Stimulated activated CD4-positive, alpha-beta T cell treated with anti-CD3 and anti-CD28 coated beads, Interleukin-2, amount 100 ng/mL, for 4 hours (primary cell): ENCODE measurements at places on chromosomes 1 and 21.

- no peak for DNase-seq
Observed at GRCh38 chr1:16144325-16145029, 11.4 kb downstream of the EPHA2 start.

GRCh38 chr1:61156576-61157467 is 74.5 kb downstream of the NFIA start:
- no peak for DNase-seq

DNA sequence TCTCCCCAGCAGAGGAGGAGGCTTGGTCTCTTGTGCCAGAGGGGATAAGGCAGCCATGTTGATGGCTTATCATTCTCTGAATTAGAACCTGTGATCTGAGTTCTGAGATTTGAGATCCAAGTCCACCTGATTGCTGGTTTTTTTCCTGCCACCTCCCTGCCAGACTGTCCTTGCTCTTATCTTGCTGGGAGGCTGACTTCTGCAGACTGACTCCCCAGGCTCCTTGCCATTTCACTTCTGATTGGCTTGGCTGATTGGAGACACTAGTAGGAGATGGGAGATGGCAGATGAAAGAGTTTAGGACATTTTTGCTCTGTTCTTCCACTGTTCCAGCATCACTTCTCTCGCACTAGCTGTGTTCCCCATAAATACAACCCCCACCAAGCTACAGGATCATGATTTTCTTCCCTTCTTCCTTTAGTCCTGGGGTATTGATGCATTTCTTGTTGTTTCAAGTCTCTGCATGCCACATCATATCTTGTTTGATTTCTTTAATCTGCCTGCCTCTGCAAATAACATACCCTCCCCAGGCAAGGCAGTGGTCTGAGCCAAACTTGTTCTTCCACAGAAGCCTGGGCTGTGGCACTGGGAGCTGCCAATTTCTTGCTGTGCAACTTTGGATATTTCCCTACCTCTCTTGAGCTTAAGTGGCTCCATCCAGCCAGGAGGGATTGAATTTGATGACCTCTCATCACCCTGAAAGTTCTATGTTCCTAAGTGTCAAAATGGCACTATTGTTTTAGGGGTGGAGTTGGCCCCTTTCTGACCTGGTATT is 963 bp upstream of the CYP4B1 start:
- no peak for DNase-seq

DNA sequence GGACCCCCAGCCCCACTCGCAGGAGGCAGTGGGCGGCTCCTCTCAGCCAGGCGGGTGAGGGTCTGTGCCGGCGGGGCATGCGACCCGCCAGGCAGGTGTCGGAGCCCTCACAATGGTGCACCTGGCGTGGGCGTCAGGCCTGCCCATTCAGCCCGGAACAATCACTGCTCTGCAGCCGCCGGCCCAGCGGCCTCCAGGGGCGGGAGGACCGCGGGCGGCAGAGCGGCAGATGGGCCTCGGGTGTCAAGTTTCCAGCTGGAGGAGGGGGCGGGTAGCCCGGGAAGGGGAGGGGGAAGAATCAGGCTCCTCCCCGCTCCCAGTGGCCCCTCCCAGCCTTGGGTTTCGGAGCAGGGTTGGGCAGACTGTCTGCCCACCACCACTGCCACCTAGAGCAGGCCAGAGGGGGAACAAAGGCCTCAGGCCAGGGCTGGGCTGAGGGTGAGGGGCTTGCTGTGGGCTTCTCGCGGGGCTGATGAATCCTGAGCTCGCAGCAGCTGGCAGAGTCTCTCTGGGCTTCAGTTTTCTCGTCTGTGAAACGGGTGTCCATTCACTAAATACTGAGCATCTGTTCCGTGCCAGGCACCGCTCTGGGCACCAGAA is 39.5 kb upstream of the CASZ1 start:
- no peak for DNase-seq

DNA sequence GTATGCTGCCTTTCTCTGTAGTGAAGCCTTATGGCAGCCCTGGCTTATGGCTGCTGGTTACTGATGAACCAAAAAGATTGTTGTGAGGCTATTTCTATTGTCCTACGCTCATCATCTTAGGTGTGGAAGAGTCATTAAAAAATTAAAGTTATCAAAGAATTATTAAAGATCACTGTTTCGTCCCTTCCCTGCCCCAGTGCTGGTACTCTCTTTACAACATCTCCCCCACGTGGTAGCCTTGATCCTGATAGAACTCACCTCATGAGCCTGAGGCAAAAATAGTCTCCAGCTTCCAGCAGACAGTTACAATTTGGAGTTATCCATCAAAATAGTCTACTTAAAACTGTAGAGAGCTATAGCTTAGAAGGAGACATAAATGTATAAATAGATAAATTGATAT is 201.5 kb downstream of the S1PR1 start:
- no peak for DNase-seq

- DNase-seq = no peak
Observed at GRCh38 chr21:42722153-42722552, 68.7 kb downstream of the PDE9A start.

DNA sequence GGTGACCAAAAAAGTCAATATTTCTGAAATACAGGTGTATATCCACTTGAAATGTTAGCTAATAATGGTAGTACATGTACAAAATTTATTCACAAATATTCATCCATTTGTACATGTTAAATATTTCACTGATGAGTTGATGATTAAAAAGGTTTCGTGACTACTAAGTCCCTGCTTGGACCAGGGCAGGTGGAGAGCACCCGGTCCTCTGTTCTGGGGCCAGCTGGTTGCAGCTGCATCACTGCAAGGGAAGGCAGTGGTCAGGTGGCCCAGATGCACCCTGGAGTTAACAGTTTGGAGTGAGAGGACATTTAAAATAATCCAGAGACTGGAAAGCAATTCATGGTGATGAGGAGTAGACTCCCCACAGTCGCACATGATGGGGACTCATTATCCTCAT is 141.2 kb downstream of the ZBTB18 start:
- no peak for DNase-seq

DNA sequence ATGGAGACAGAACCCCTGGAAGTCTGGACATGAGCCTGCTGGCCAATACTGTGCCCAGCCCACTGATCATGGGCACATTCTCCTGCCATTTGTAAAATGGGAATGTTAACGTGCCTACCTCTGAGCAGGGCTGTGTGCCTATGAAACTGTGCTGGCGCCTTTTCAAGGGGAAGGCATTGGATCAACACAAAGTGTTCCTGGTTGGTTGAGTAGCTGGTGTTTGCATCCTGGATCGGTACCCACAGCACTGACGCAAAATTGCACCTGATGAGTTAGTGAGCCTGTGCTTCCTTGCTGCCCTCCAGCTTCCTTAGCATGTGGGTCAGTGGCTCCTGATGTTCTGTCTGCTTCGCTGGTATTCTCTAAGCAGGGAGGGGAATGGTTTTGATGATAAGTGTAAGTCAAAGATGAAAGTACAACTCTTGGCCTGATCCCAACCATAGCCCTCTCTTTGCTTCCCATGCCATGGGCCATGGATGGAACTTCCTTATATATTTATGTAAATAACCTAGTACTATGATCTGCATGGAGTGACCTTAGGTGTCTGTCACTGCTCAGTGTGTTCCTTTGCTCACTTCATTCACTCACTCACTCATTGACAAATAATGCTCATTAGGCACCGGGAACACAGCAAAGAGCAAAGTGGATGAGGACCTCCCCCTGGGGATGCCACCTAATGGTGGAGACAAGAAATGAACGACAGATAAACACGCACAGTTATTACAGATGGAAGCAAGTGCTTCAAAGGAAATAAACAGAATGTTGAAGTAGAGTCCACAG is 22.7 kb downstream of the MAB21L3 start:
- DNase-seq = no peak

GRCh38 chr1:45883658-45884057 is 80.2 kb downstream of the MAST2 start:
- DNase-seq = no peak
